Activated CD4-positive, alpha-beta T cell treated with anti-CD3 and anti-CD28 coated beads, Interleukin-2, amount 50 U/mL, for 1 hour (primary cell): ENCODE measurements at places on chromosomes 13 and 19.
A peak's percentile ranks its signal among the peaks of the same experiment; 100 is the strongest.

DNA sequence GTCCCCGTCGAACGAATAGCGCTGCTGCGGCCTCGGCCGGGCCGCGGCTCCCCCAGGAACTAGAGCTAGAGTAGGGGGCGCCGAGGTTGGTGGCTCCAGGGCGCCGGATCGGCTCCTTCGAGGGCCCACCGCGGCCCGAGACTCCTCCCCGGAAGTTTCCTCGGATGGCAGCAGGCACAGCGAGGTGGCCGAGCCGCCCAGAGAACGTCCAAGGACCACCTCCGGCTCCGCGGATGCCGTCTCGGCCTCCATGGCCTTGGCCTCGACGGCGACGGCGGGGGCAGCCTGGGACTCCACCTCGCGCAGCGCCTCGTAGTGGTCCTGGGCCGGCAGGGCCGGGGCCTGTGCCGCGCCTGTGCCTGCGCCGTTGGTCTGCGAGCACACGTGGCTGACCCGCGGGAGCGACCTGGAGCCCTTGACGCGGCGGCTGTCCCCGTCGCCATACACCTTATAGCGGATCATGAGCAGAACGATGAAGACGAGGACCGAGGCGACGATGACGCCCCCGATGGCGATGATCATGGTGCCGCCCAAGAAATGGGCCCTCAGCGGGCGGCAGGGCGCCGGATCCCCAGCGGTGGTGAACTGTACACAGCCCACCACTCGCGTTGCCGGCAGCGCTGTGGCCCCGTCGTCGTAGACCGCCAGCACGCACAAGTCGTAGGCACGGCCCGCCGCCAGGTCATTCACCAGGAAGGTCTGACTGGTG lies 11.8 kb downstream of the IFNL1 start:
- no peak for DNase-seq

DNA sequence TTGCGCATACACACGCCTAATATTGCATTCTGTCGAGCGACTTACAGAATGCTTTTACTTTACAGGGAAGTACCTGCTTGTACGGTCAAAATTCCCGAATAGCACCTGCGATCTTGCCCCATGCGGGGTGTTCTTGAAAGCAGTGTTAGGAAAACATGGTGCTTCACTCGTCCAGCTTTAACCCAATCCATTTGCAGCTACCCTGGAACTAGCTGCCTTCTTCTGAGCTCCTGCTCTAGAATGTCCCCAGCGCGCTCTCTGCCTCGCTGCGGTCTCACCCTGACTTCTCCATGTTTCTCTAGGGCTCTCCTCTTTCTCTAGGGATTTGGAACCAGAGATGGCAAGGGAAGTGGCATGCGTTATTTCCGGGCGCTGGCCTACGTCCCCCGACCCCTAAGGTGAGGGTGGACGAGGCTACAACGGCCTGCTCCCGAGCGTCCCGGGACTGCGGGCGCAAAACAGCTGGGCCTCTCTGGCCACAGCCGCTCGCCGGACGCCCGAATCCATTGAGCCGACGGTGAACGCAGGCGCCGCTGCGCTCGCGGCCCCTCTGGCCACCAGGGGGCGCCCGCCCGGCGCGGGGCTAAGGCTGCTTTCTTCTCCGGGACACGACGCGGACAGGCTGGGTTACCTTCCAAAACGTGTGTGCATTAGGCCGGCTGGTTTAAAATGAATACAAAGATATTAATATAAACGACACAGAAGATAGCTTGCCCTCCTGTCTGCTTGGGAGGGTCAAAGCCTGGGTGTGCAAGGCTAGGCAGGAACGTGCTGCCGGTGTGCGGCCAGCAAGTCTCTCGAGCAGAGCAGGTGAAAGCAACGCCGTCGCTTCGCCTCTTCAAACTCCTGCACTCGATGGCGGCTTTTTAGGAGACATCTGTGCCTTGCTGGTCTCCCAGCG lies 1.8 kb upstream of the SPRY2 start:
- peak; percentile 50 for DNase-seq

- no peak for DNase-seq
Measured at GRCh38 chr19:20325151-20325550, 158.1 kb downstream of the ZNF486 start.

- DNase-seq, result no peak
Measured at GRCh38 chr19:10662384-10663251, 8.5 kb downstream of the ILF3 start.

DNA sequence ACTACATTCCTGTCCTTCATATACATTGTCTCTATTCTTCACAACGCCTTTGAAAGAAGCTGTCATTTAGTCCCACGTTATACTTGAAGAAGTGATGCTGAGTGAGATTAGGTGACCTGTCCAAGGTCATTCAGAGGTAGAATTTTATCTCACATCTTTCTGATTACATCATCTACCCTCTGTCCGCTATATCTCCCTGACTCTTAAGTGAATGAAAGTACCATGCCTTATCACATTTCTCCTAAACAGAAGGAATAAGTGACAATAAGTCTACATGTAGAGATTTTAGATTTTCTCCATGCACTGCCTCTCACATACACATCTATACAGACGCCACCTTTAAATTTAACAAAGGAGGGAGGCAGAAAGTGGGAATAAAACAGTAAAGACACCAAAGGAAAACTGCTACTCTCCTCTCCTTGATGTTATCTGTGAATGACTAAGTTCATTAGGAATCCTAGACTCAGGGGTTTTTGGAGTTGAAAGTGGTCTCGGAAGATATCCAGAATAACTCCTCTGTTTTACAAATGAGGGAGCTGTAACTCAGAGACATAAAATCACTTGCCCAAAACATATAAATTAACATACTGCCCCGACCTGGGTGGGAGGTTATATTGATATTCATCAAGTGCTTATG lies 4.9 kb upstream of the CLDN10 start:
- no peak for DNase-seq

GRCh38 chr13:98564204-98564603 lies 12.7 kb downstream of the STK24 start:
- DNase-seq, result no peak

- DNase-seq, result no peak
Measured at GRCh38 chr13:97971519-97971918, 18.0 kb downstream of the IPO5 start.

DNA sequence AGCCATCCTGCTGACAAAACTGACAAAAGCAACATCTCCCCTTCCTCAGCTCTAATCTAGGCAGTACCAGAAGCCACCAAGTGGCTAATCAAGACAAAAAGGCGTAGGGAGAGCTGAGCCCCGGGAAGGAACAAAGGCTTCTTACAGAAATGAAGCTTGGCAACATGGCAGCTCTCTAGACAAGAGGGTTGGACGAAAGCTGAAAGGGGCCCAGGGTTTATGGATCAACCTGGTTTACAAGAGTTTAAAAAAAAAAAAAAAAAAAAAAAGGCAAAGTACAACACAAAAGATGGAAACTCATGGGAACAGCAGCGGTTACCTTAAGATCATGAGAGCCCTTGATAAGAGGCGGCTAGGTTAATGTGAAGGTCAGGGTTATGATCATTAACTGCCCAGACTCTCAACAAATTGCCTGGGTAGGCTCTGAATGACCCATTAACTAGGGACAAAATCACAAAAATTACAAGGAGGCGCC lies 14.0 kb downstream of the ZC3H4 start:
- no peak for DNase-seq

DNA sequence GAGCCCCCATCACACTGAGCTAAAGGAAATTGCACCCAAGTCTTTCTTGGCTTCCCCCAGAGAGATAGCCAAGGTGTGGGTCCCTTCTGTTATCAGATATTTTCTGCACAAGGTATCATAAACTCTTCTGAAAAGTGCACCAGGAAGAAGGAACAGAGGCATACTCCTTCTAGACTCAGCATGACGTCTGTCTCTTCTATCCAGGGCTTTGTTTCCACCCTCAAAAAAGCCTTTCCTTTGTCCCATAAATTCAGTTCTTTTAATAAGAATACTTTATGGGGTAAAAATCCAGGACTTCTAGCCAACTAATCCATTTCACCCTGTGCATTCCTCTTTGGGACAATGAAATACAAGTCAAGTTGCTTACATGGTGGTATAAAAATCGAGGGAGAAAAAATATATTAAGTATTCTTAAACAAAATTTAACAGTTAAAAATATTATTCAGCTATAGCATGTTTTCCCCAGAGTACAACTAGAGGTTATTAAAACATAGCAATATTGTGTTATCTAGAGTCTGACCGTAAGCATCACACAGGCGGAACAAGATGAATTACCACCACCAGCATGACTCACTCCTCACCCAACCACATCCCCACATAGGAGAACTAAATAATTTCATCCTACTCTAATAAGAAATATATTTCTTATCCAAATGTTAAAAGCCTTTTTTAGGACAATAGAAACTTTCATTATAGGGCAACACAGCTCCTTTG lies 79.9 kb upstream of the GPC6 start:
- no peak for DNase-seq

GRCh38 chr19:50460161-50460765 lies 16.0 kb upstream of the EMC10 start:
- no peak for DNase-seq
